ENCODE measurements at places on chromosomes 5 and 9.

DNA sequence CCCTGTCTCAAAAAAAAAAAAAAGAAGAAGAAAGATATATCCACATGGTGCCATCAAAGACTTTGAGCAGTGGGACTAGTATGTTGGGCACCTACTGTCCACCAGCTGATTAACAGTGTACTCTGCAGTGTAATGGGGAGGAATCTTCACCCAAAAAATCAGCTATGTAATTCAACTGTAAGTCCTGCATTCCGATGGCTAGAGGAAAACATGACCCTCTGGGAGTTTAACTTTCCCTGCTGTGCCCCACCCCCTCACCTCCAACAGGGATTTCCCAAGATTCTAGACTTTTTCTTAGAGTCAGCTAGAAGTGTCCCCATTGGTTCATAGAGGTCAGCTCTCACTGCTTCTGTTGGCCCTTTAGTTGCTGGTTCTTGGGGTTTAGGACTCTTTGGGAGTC lies 221.2 kb upstream of the CLINT1 start:
- no peak for DNase-seq

GRCh38 chr5:35804841-35805240 lies 51.9 kb upstream of the IL7R start:
- DNase-seq, result no peak

- DNase-seq, result no peak
Observed at GRCh38 chr9:129803676-129804060, 684 bp downstream of the TOR1B start.

GRCh38 chr5:143119881-143120341 lies 283.6 kb downstream of the NR3C1 start:
- no peak for DNase-seq

- no peak for DNase-seq
Observed at GRCh38 chr5:57171816-57172465, 1.9 kb upstream of the GPBP1 start.

GRCh38 chr9:89026876-89027275 lies 35.6 kb downstream of the S1PR3 start:
- DNase-seq, result no peak

DNA sequence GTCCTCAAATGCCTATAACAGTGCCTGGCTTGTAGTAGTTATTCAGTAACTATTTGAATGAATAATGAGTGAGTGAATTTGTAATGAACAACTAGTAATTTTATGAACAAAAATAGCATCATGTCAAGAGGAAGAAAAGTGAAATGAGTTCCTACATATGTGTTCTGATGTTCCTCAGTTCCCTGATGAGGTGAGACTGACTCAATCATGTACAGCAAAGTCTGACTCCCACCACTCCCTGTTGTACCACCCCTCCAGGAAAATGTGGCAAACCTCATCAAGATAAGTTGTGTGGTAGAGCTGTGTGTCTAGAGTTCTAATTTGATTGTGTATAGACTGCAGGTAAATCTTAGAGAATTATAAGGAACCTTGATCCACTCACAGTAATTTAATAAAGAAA lies 201.6 kb downstream of the GOLPH3 start:
- no peak for DNase-seq

GRCh38 chr5:25754895-25755294 lies 1110.1 kb upstream of the CDH10 start:
- DNase-seq, result no peak

- no peak for DNase-seq
Observed at GRCh38 chr5:37831821-37832534, 7.9 kb downstream of the GDNF start.

DNA sequence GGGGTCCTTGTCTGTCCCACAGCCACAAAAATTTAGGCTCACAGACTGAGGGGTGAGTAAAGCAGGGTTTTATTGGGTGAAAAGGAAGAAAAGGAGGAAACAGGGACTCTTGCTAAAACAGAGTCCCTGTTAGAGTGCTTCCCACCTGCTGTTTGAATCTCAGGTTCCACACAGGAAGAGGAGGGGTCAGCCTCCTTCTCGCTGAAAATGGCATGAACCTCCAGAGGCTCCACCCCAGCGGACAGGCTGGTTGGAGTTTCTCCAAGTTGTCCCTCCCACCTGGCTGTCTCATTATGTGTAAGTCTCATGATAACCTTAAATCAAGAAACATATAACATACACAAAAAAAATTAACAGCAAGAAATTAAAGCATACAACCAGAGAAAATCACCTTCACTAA lies 28.3 kb upstream of the UHRF2 start:
- no peak for DNase-seq

GRCh38 chr5:167307042-167307441 lies 984.4 kb upstream of the WWC1 start:
- DNase-seq, result no peak

- no peak for DNase-seq
Observed at GRCh38 chr5:103422756-103423155, 139.8 kb downstream of the NUDT12 start.

GRCh38 chr5:14258840-14259239 lies 115.7 kb downstream of the TRIO start:
- DNase-seq, result no peak

DNA sequence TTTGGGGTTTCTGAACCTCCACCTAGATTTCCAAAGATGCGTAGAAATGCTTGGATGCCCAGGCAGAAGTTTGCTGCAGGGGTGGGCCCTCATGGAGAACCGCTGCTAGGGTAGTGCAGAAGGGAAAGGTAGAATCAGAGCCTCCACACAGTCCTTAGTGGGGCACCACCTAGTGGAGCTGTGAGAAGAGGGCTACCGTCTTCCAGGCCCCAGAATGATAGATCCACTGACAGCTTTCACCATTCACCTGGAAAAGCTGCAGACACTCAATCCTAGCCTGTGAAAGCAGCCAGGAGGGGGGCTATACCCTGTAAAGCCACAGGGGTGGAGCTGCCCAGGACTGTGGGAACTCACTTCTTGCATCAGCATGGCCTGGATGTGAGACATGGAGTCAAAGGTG lies 13.3 kb upstream of the HSDL2 start:
- DNase-seq, result no peak

DNA sequence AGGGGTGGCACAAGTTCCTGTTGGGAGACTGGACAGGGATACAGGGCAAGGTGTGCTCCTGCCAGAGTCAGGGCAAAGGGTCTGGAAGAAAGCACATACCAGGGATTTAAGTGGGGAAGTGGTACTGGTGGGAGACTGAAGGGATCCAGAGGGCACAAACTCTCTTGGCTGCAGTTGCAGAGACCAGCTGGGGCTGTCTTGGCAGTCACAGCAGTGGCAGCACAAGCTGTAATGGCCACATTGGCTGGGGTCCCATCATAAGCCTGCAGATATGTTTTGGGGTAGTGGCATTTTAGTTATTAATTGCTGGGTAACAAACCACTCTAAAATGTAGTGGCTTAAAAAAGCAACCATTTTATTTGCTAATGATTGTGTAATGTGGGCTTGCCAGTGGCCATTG lies 492.2 kb downstream of the ENC1 start:
- DNase-seq, result no peak

DNA sequence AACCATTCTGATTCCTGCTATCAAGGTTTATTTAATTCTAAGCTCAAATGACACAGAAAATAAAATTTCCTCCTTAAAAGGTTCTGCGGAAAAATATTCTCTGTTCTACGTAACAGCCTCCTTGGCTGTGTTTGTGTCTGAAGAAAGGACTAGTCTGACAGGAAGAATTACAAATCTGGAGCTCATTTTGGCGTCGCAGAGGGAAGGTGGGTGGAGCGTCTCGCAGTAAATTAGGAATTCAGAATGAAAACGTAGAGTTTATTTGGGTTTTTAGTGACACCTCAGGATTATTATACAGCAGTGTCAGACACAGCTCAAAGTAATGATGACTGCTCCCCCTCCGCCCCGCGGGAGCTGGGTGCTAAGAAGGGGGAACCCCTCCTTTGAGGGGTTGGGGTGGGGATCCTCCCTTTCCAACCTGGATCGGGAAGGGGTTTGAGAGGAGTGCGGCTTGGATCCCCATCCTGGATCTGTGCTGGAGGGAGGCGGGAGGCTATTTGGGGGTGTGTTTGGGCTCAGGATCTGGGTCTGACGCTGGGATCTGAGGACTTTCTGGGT lies 933 bp upstream of the TGFBR1 start:
- DNase-seq, result no peak

GRCh38 chr5:173866858-173867679 lies 21.1 kb upstream of the CPEB4 start:
- DNase-seq, result no peak

GRCh38 chr5:95864456-95864855 lies 41.9 kb upstream of the GLRX start:
- DNase-seq, result no peak

DNA sequence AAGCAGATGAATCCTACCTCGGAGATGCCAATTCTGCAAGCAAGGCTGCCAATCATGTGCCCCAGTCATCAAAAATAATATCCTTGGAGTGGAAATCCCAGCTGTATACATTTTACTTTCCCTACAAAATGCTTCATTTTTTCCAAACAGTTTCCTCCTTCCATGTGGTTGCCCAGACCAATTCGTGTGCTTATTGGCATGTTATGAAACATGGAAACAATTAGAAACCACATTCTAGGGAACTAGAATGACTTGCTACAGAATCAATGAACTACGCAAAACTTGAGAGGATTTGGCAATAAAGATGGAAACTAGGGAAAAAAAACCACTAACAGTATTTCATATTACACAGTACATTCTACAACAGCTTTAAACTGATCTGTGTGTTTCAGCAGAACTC lies 584.5 kb upstream of the DMAC1 start:
- no peak for DNase-seq

- no peak for DNase-seq
Observed at GRCh38 chr9:5626727-5627634, 1.9 kb upstream of the RIC1 start.

- DNase-seq, result no peak
Observed at GRCh38 chr5:67286006-67286405, 89.4 kb upstream of the CD180 start.

- no peak for DNase-seq
Observed at GRCh38 chr5:151022511-151023018, 2.2 kb downstream of the GPX3 start.

GRCh38 chr5:83156001-83156400 lies 78.7 kb downstream of the XRCC4 start:
- DNase-seq, result no peak

DNA sequence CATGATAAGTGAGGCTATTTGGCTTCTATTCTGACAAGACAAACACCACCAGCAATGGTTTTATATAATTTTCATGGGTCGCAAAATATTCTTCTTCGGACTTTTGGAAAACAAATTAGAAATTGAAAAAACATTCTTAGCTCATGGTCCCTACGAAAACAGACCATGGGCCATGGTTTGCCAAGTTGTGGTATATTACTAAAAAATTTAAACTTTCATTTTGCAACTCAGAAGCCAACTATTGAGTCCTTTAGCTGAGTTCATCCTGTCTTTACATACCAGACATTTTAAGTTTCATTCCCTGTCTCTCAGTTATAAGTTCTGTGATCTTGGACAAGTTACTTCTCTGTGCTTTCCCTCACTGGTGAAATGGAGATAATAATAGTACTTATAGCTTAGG lies 198.1 kb downstream of the CSNK1G3 start:
- DNase-seq, result no peak

DNA sequence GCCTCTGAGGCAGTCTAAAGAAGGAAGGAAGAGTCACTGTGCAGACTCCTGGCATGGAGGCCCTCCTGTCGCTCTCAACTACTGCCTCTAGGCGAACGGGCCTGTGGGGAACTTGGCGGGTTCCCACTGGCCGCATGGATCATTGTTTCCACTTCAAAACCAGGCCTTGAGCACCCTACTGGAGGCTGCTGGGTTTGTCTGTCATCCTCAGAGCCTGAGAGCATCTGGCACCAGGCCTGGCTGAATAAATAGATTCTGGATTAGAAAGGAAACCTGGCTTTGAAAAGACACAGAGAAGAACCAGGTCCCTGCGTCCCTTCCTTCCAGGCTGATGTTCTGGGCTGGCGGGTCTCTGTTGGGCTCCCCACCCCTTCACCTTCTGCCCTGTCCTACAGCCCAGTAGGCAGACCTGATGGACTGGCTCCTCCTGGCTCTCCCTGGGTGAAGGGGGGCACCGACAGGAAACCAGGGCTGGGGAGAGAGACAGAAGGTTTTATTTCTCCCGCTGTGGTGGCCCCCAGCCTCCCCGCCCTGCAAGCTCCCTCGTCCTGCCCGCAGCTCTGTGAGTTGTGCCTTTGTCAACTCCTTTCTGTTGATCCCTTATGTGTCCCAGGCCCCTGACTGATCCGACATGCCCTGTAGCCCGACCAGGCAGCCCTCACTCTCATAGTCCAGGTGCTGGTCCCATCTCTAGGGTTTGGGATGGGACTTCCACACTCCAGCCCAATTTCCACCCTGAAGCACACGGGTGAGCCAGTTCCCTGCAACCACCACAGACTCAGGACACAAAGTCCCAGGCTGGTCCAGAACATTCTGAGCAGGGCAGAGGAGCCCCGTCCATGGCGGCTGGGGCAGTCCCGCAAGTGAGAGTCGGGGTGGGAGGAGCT lies 50.1 kb downstream of the ADAMTS2 start:
- no peak for DNase-seq

DNA sequence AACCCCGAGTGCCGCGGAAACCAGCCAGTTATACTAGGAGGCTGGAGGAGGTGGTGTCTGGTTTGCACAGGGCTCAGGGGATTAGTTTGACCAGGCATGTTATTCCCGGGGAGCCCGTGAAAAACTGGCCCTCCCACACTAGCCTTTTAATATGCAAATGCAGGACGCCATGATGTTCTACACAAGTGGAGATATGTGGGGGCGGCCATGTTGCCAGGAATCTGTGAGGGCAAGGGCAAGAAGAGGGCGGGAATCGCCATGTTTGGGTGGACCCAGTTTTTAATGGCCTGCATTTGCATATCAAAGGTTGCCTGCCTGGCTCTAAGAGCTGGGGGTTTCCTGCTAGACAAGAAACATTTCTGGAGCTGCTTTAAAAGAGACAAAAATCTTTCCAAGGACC lies 940.7 kb downstream of the CDH18 start:
- DNase-seq, result no peak

DNA sequence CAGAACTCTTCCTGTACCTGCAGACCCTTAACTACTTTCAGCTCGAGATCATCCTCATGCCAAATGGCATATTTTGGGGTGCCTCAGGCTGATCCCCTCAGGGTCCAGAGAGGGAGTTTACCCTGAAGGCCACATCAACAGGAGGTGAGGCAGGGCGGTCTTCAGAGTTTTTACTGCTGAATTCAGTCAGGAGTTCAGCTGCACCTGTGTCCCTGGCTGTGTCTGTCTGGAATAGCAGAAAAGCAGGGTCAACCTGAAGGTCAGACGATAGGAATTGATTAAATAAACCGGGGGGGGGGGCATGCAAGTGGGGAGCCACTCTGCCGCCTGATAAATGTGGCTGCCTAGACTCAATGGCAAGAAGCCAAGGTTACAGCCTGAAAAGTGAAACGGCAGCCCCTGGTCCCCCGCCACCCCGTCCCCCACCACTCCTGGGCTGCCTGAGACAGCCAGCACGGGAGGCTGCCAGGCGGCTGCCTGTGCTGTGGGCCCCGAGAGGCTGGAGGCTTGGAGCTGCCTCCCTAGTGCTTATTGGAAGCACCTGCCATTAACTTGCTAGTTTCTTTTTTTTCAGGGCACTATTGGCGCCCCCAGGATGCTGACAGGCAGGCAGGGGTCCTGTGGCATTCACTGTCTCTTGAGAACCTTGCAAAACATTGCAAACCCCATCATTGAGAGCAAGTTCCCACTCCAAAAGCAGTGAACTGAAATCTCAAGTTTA lies 182.7 kb upstream of the PPP1R26 start:
- DNase-seq, result no peak

All from activated CD8-positive, alpha-beta memory T cell treated with anti-CD3 and anti-CD28 coated beads for 1 hour (primary cell).